Large intestine (tissue), 12 donors: ENCODE measurements at places on chromosomes 5 and 9.

DNA sequence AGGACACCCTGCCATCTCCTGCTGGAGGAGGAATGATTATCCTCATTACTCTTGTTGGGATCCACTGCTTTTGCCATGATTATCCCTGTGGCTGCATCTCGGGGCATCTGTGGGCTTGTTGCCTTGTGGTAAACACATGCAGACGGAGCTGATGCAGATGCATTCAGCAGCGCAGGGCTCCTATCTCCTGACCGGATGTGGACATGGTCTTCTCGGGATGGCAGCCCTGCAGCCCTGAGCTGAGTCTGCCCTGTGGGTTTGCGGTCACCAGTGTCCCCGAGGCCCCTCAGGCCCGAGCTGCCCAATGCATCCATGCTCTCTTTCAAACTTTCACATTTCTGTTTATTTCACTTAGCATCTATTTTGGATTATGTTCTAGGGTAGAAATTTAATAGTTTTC is 250.4 kb upstream of the IRX1 start:
- no peak for DNase-seq

- no peak for DNase-seq
These were observed 66.9 kb upstream of the TMEM215 start for GRCh38 chr9:32716425-32716824.

- DNase-seq, result no peak
These were observed 54.6 kb upstream of the CLINT1 start for GRCh38 chr5:157913575-157913974.

GRCh38 chr9:117116084-117116483 is 298.8 kb downstream of the ASTN2 start:
- DNase-seq, result no peak

DNA sequence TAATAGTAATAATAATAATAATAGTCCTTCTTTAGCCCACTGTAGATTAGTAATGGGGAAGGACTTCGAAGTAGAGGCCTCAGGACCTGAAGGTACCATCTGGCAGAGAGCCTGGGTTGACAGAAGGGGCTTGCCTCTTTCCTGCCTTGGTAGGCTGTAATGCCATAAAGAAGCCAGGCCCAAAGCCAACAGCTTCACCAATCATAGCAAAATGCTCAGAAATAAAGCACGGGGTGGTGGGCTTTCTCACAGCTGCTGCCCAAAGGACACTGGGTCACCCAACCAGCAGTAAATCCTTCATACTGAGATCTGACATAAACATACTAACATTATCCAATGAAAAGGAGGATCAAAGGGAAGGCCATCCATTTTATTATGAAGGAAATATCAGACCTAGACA is 70.7 kb downstream of the SUSD1 start:
- no peak for DNase-seq

GRCh38 chr5:135048286-135048685 is 14.3 kb upstream of the PITX1 start:
- no peak for DNase-seq

DNA sequence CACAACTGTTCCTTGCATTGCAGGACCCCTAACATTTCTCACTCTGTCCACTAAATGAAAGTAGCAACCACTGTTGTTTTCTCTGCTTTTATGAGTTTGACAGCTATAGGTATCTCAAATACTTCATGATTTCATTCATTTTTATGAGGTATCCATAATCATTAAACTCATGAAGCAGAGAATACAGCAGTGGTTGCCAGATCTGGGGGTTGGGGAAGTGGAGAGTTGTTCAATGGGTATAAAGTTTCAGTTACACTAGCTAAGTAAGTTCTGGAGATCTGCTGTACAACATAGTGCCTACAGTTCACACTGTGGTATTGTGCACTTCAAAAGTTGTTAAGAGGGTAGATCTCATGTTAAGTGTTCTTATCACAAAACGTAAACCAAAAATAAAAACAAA is 23.4 kb upstream of the CAMK4 start:
- no peak for DNase-seq

GRCh38 chr5:172303572-172304335 is 20.2 kb upstream of the UBTD2 start:
- no peak for DNase-seq

- no peak for DNase-seq
These were observed 64.1 kb upstream of the HRH2 start for GRCh38 chr5:175593794-175594193.

DNA sequence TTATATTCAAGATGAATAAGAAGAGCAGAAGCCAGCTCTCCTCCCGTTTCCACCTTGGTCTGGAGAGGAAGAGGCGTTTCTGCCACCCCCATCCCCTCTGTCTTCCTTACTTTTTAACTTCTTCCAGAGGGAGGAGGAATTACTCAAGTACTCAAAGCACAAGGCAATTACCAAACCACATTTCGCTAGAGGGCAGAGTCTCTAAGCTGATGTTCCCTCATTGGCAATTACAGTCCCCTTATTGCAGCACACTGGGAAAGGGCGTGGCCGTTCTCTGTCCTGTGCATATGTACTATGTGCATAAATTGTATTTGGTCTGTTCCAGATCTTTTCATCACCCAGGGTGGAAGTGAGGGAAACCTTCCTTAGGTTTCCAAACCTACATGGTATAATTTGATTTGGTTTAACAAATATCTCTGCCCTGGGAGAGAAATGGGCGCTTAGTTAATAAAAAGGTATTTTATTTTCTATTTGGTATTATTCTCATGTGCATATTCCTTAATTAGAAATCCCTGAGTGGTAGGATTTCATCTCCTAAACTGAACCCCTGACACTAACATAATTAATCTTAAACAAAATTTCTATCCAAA is 29.8 kb upstream of the ALDOB start:
- DNase-seq, result peak; percentile 77

- DNase-seq, result no peak
These were observed 383.7 kb upstream of the TRPC7 start for GRCh38 chr5:136749016-136749415.

- DNase-seq, result no peak
These were observed 82.9 kb downstream of the CEMIP2 start for GRCh38 chr9:71685394-71685793.

- no peak for DNase-seq
These were observed 11.6 kb downstream of the PTCH1 start for GRCh38 chr9:95505072-95505716.

DNA sequence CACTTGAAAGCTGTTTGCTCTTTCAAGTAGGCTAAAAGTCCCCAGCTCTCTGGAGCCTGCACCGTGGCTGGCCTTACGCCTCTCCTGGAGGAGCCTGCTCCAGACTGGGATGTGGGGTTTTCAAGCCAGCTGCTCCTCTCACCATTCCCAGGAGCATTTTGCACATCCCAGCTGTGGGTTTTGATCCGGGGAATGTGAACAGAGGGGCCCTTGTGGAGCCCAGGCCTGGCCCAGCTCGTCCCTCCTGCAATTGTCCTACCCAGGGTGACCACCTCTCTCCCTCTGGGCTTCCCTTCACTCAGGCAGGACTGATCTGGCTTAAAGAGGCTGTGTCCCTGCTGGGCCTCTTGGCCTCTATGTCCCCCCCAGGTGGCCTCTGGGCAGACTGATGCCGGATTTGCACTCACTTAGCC is 32.5 kb upstream of the TIFAB start:
- no peak for DNase-seq

DNA sequence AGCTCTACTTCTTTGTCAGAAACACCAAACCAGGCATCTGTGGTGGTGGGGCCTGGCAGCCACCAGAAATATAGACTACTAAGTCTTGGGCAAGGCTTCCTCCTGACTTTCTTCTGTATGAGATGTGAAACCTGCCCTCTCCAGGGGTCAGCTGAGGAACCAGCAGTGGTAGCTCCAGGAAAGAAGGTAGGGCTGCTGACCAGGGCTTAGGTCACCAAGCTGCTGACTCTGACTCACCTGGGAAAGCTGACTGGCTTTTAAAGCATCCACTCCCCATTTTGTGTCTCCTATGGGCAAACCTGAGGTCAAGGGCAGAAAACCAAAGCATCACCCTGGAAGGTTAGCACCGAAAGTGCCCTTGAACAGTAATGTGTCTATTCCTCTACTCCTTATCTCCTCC is 10.4 kb upstream of the SH3TC2 start:
- no peak for DNase-seq

- peak; percentile 5 for DNase-seq
These were observed 119.7 kb upstream of the PJA2 start for GRCh38 chr5:109529520-109529919.

DNA sequence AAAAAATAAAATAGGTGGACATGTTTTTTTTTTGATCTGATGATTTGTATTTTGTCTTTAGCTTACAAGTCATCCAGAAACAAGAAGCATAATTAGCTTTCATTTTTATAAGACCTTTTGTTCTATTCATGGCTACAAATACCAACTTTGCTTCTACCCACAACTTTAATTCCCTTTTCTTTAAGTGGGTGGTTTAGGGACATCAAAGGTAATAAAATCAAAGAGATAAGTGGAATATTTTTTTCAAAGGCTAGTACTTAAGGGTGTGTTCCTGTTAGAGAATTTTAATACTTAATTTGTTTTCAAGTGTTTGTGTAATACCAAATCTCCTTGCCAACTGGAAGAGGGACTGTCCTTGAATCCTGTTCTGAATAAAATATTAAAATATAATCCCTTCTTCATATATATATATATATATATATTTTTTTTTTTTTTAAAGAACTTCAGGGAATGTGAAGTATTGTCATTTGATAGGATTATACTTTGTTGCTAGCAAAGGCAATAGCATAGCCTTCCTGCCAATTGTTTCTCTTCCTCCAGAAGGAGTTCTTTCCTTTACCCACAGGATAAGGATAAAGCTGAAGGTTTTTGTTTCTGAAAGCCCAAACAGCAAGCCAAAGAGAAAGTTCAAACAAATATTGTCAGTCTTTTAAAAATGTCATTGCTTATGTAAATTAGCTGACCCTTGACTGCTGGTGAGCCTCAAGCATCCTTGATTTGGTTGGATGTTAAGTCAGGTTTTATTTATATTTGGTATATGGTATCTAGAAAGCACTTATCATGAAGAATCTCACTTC is 108.9 kb downstream of the PAM start:
- no peak for DNase-seq

DNA sequence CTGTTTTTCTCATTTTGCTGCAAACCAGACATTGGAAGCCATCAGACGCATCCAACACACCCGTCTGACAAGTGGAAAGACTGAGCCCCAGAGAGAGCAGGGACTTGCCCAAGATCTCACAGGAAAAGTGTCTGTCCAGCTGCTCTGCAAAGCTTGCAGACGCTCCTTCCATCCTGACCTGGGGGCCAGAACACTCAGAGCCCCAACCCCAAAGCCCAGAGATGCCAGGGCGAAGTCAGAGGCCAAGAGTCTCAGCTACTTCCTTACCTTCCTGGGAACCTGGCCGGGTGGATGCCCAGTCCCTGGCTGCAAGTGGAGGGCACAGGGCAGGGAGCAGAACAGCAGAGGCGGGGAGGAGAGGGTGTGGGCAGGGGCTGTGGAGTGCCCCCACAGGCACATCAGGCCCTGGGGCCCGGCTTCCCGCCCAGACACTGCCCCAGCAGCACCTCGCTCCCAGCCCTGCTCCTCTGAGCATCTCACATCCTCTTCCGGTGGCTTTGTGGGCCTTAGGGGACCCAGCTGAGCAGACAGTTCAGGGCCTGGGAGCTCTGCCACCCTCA is 9.7 kb upstream of the RALGDS start:
- no peak for DNase-seq

DNA sequence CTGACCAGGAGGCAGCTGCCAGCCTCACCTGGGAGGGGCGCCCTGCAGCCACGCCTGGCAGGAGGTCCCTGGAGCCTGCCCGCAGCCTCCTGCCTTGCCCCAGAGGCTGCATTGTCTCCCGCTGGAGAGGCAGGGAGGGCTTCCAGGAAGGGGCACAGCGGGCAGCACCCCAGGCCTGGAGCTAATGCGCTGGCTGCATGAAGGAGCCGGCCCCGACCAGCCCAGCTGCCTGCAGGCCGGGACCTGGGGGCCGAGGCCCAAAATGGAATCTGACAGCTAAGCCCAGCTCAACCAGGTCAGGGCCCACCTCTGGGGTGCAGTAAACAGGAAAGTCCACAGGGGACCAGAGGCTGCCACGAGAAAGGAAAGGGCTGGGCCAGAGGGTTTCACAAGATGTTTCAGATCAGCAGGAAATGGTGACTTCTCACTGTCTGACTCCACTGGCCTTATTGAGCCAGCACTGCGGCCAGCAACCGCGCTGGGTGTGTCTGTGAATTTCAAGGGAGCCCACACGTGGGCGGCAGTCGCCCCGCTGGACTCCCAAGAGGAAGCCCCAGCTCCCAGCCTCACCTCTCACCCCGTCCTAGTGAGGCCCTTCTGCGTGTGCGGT is 18.6 kb upstream of the NOTCH1 start:
- no peak for DNase-seq

- DNase-seq, result peak; percentile 21
These were observed at the start of gene PLPPR1 for GRCh38 chr9:101028346-101029314. Gene PLPPR1 (plus strand): TSS chr9:101028727.

DNA sequence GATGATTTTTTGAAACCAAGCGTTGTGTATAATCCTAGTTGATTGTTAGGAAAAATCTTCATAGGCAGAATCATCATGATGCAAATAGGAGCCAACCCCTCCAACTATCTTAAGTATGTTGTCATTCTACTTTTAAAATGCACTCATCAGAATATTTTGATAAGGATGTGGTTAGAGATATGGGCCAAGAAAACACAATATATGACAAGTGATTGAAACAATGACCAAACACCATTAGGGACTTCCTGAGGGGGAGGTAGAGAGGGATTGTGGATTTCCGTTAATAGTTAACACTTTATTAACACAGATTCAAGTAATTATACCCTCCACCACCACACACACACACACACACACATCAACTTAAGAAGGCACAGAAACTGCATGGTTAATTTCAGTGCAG is 143.3 kb downstream of the ARSB start:
- DNase-seq, result no peak

- no peak for DNase-seq
These were observed 183.4 kb downstream of the SPOCK1 start for GRCh38 chr5:137315534-137316345.

- no peak for DNase-seq
These were observed 235.7 kb upstream of the ADAMTSL1 start for GRCh38 chr9:18238254-18238653.

- no peak for DNase-seq
These were observed 145.3 kb upstream of the PAPPA start for GRCh38 chr9:116008278-116008677.

- DNase-seq, result no peak
These were observed 34.6 kb upstream of the GABBR2 start for GRCh38 chr9:98743329-98743728.
